ENCODE measurements at places on chromosomes 12 and 14. TPM values are rescaled to one million over a fixed set of nuclear protein-coding genes. Genes with fewer than 3 reads are reported as not detected.

DNA sequence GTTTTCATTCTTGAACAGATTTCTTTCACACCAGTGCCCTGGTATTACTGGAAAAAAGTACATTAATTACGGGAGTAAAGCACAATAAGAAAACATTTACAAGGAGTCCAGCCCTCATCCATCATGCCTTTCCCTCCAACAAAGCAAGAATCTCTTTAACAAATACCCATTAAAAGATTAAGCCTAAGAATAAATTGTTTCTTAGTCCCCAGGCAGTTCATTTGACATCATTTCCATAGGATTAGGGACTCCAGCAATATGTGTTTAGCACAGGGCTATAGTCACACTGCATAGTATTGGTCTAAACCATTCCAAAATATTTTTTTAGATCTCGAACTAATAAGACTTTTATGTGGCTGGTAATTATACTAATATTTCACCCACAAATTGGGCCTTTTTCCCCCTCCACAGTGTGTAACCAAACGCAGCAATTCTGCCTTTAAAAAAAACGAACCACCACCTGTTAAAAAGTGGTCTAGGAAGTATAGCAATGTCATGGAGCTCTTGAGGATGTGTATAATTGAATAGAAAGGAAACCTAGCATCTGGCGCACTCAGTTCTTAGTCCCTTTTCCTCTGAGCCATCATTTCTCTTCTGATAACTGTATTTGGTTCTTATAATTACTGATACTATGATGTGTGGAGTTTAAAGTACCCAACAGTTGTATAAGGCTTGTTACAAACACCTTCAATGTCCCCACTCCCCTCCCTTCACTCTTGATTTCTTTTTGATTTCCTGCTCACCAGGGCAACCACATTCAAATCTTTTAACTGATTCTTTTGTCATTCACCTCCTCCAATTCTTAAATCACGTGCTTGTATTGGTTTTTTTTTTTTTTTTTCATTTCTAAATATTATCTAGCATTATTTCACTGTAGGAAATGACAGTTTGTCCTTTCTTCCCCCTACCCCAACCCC lies 138.7 kb downstream of the ETV6 start:
- DNase-seq = no peak
- no peak overlapping the region for H3K4me3 ChIP-seq
- no peak overlapping the region for H3K27ac ChIP-seq
- H3K36me3 ChIP-seq = no peaks in the 10 kb centered on the region
- no peaks in the 10 kb centered on the region for H3K27me3 ChIP-seq

GRCh38 chr14:52339262-52339661 lies 25.1 kb downstream of the PTGER2 start:
- H3K27ac ChIP-seq = no peak overlapping the region
- no peaks in the 10 kb centered on the region for H3K27me3 ChIP-seq
- H3K36me3 ChIP-seq = no peaks in the 10 kb centered on the region

DNA sequence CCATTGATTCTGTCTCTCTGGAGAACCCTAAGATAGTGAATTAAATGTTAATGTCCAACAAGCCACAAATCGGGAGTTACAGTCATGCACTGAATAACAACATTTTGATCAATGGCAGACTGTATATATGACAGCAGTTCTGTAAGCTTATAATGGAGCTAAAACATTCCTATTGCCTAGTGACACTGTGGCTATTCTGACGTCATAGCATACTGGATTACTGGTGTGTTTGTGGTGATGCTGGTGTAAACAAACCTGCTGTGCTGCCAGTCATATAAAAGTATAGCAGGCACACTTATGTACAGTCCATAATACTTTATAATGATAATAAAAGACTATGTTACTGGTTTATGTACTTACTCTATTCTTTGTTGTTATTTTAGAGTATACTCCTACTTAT lies 56.7 kb upstream of the BICD1 start:
- no peaks in the 10 kb centered on the region for H3K4me1 ChIP-seq
- H3K27me3 ChIP-seq = no peaks in the 10 kb centered on the region
- no peak overlapping the region for H3K4me3 ChIP-seq
- no peak overlapping the region for H3K27ac ChIP-seq
- DNase-seq = no peak

DNA sequence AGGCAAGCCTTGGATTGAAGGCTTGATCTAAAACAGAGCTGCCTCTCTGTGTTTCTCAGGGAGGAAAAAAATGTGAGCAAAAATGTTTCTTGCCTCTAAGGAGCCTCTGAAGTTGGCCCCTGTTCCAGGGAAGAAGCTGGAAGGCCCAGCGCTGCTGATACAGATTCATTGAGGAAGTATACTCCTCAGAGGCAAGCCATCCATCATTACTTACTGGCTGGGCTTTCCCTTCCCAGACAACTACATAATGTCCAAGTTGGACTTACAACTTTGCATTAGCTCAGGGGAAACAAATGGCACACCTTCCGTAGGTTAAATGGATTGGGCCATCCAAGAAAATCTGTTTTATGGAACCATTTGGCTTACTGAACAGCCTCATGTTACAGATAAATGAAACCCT lies 263.7 kb upstream of the SEL1L start:
- H3K27ac ChIP-seq = no peak overlapping the region
- no peak overlapping the region for H3K4me3 ChIP-seq
- no peaks in the 10 kb centered on the region for H3K36me3 ChIP-seq
- DNase-seq = no peak

DNA sequence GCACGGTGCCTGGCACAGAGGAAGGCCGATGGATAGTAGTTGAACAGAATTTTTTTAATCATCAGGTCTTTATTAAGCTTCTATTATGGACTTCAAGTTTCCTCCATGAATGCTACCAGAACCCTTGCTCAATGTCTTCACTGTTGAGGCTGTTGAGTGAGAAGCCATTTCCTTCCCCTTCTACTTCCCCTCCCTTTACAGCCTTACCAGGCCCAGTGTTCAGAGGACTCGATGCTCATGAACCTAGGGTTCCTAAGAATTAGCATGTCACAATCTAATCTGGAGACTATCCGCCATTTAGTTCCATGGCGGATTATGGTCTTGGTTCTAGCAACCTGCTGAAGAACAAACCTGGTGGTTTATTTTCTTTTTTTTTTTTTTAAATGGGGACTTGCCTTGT lies 17.7 kb downstream of the ETV6 start:
- no peak overlapping the region for H3K27ac ChIP-seq
- H3K27me3 ChIP-seq = no peaks in the 10 kb centered on the region
- DNase-seq = no peak

DNA sequence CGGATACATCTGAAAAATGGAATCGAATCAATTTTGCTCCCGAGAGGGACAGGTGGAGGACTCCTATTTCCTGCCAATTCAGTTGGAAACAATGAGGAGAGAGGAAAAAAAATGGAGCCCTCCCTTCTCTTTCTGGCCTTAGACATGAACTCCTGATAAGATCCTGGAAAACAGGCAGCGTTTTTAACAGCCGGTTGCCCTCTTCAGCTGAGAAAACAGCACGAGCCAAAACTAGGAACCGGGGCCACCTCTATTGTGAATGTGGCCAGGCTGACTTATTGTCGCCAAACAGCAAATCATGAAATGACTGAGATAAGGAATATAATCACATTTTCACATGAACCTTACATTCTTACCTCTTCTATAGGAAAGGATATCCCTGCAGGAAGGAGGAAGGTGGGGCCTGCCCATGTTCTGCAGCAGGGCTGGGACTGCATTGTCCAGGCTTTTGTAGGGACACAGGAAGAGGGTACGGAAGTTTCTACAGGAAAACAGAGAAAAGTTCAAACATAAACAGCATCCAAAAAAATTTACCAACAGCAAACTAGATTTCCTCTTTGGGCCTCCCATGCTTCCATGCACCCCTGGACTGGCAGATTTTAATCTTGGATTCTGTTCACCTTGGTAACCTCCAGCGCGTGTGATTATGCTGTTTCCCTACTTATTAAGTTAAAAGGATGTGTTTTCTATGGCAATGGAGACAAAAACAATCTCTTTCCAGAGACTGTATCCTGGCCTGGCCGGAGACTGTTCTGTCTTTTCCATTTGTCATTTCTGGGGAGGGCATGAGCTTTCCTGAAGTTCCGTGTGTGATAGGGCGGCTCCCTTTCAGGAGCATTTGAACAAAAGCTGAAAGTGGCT lies 29.0 kb upstream of the ELK3 start:
- H3K27me3 ChIP-seq = no peaks in the 10 kb centered on the region
- no peak for DNase-seq

GRCh38 chr14:103735439-103735814 lies 19.8 kb downstream of the ZFYVE21 start:
- H3K36me3 ChIP-seq = peaks cover 6% of the 10 kb centered on the region
- no peak overlapping the region for H3K27ac ChIP-seq

DNA sequence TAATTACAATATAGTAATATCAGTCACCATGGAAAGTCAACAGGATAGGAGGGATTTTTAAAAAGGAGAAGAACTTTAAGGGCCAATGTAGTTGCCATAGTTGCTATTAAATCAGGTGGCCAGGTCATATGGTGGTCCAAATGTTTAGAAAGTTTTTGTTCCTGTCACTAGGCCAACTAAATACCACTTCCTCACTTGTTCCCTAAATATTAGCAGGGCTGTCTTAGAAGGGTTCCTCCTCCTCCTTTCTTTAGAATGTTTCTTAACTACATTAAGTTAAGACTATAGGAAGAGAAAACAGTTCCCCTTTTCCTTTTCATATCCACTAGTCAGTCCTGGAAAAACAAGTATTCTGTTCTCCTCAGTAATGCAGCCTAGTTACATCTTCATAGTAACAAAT lies 50.3 kb downstream of the MON2 start:
- DNase-seq = no peak
- no peaks in the 10 kb centered on the region for H3K27me3 ChIP-seq
- H3K36me3 ChIP-seq = no peaks in the 10 kb centered on the region
- no peak overlapping the region for H3K4me3 ChIP-seq
- no peak overlapping the region for H3K27ac ChIP-seq

DNA sequence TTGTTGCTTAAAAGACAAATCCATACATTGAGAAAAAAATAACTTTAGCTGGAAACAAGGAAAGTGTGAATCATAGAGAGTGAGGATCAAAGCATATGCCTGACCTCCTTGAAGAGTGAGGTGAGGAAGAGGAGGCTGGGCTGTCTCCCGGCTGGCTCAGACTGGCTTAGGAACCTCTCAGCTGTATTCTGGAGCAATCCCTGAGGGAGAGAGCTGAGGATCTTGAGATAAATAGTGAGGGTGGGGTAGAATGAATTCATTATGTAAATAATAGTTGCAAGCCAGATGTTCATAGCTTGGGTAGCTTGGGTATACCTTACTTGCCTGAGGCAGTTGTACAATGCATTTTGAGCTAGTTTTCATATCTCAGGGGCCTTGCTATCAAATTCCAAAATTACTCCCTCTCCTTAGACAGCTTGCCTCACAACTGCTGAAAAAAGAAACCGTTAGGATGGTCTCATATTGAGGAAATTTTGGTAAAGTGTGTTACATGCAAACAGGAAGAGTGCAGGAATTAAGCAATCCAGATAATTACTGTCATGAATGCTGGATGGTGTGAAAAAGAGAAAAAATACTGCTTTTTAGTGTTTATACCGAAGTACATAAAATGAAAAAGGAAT lies 30.5 kb upstream of the SLC15A5 start:
- DNase-seq = no peak
- no peak overlapping the region for H3K27ac ChIP-seq
- no peaks in the 10 kb centered on the region for H3K36me3 ChIP-seq
- H3K4me3 ChIP-seq = no peak overlapping the region
- no peaks in the 10 kb centered on the region for H3K27me3 ChIP-seq

- no peak overlapping the region for H3K4me3 ChIP-seq
- H3K27ac ChIP-seq = no peak overlapping the region
- no peak for DNase-seq
- no peaks in the 10 kb centered on the region for H3K36me3 ChIP-seq
These were observed 378.5 kb upstream of the MGAT4C start for GRCh38 chr12:86634456-86635410.

GRCh38 chr12:53977596-53978445 lies 3.1 kb upstream of the HOTAIR start:
- H3K4me3 ChIP-seq = no peak overlapping the region
- no peak overlapping the region for H3K27ac ChIP-seq
- DNase-seq = no peak

- no peaks in the 10 kb centered on the region for H3K4me1 ChIP-seq
- H3K4me3 ChIP-seq = no peak overlapping the region
- H3K27me3 ChIP-seq = no peaks in the 10 kb centered on the region
- no peak for DNase-seq
- no peak overlapping the region for H3K27ac ChIP-seq
These were observed 173.6 kb downstream of the SEC23A start for GRCh38 chr14:38929416-38929815.

Gene KLRD1
- total RNA-seq = 0.27 TPM

Gene NKX2-1
- total RNA-seq = 0.84 TPM

Gene EIF5
- total RNA-seq = 238 TPM
